Regular cardiac myocyte (primary cell): ENCODE measurements at places on chromosomes 11 and 22. TPM values are rescaled to one million over a fixed set of nuclear protein-coding genes. Genes with fewer than 3 reads are reported as not detected.

The IFITM1 gene
- total RNA-seq = 7.1 and 10.7 TPM in 2 replicates

The MN1 gene
- 1.3 and 3.1 TPM in 2 replicates for total RNA-seq

The CCDC15 gene
- 0.85 and 3.6 TPM in 2 replicates for total RNA-seq

The MAPK8IP1 gene
- 4.2 TPM in 2 replicates for total RNA-seq

The C22orf42 gene
- not detected in 2 replicates for total RNA-seq

The CLMP gene
- 116 and 324 TPM in 2 replicates for total RNA-seq

The OR5T3 gene
- total RNA-seq = not detected in 2 replicates

The BACE1 gene
- total RNA-seq = 23.1 and 27.2 TPM in 2 replicates

The SEZ6L gene
- not detected in 2 replicates for total RNA-seq

The VWCE gene
- 0.19 and 4.2 TPM in 2 replicates for total RNA-seq

The ARHGEF12 gene
- total RNA-seq = 80.3 and 89.1 TPM in 2 replicates

The FSHB gene
- total RNA-seq = not detected in 2 replicates

The UPK3A gene
- not detected in 2 replicates for total RNA-seq

The STK33 gene
- 0.58 and 1.1 TPM in 2 replicates for total RNA-seq

The GAL3ST1 gene
- total RNA-seq = 0.28 TPM in 1 of 2 replicates, not detected in the other

The TMEM191C gene
- total RNA-seq = 0.58 and 1.1 TPM in 2 replicates

The C11orf91 gene
- total RNA-seq = not detected in 2 replicates

The APLNR gene
- total RNA-seq = under 0.01 and 0.56 TPM in 2 replicates

The GRM5 gene
- under 0.01 TPM in 1 of 2 replicates, not detected in the other for total RNA-seq

The FREY1 gene
- total RNA-seq = 0.85 and 0.96 TPM in 2 replicates

The SEC14L2 gene
- total RNA-seq = 19.2 and 23.8 TPM in 2 replicates

The BLID gene
- total RNA-seq = 9.8 and 20.0 TPM in 2 replicates

The MB gene
- 0.77 and 0.85 TPM in 2 replicates for total RNA-seq

The MYEOV gene
- 0.85 and 4.8 TPM in 2 replicates for total RNA-seq

The IGLL1 gene
- not detected in 2 replicates for total RNA-seq

The RRAS2 gene
- total RNA-seq = 175 and 231 TPM in 2 replicates

The SLC22A6 gene
- total RNA-seq = not detected in 2 replicates

The MISFA gene
- 0.19 and 2.0 TPM in 2 replicates for total RNA-seq

The BAIAP2L2 gene
- 0.56 and 1.7 TPM in 2 replicates for total RNA-seq
